ENCODE measurements at places on chromosomes 11 and 22. TPM values are rescaled to one million over a fixed set of nuclear protein-coding genes. Genes with fewer than 3 reads are reported as not detected.

GRCh38 chr11:121610706-121611105 lies 157.9 kb upstream of the SORL1-AS1 start:
- DNase-seq, result no peak

The SCGB1A1 gene
- not detected for total RNA-seq

DNA sequence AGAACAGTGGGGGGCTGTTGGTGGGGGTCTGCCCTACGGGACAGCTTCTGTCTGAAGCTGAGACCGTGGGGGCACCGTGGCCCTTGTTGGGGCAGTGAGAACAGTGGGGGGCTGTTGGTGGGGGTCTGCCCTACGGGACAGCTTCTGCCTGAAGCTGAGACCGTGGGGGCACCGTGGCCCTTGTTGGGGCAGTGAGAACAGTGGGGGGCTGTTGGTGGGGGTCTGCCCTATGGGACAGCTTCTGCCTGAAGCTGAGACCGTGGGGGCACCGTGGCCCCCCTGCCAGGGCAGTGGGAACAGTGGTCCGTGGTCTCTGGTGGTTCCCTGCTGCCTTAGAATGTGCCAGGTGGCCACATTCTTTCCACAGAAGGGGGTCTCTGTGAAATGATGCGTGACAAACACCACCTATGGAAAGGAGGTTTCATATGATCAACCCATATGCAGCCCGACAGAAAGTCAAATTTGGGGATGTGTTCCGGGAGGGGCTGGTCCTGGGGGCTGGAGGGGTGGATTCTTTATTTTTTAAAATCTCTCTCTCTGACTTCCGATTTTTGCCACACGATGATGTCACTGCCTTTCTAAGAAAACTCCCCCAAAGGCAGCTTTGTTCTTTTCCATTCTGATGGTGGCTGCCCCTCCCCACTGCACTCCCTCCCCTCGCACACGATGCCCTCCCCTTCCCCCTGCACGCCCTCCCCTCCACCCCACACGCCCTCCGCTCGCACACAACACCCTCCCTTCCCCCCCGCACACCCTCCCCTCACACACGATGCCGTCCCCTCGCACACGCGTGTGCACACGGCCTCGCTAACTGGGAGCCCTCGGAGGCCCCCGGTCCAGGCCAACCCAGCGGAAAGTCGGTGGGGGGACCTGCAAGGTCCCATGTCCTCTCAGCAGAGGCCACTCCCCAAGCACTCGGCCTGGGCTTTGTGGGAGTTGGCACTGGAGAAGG lies 1186.5 kb downstream of the BRD1 start:
- DNase-seq, result no peak

- DNase-seq, result peak; percentile 75
Measured at GRCh38 chr11:109795234-109795633, 298.0 kb upstream of the ZC3H12C start.

DNA sequence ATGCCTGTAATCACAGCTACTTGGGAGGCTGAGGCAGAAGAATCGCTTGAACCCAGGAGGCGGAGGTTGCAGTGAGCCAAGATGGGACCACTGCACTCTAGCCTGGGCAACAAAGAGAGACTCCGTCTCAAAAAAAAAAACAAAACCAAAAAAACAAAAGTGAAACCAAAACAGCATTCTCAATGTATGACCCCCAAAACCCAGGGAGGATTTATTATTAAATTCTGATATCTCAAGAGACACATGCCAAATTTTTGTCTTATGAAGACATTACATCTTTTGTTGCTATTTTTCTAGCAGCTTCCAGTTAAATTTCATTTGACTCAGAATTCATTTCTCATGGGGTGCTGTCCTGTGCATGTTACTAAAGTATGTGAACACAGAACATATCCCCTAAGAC lies 3.0 kb upstream of the YPEL4 start:
- no peak for DNase-seq

- no peak for DNase-seq
Measured at GRCh38 chr11:10492084-10492483, 37.0 kb downstream of the AMPD3 start.

The POU2AF1 gene
- total RNA-seq, result not detected
